ENCODE measurements at places on chromosomes 4 and X.

- no peak for DNase-seq
Observed at GRCh38 chrX:130155564-130155963, 10.1 kb downstream of the AIFM1 start.

- no peak for DNase-seq
Observed at GRCh38 chrX:133574716-133575115, 159.4 kb upstream of the GPC4 start.

- no peak for DNase-seq
Observed at GRCh38 chr4:159206427-159206871, 103.6 kb downstream of the RAPGEF2 start.

- DNase-seq: no peak
Observed at GRCh38 chr4:18100657-18101056, 79.1 kb upstream of the LCORL start.

DNA sequence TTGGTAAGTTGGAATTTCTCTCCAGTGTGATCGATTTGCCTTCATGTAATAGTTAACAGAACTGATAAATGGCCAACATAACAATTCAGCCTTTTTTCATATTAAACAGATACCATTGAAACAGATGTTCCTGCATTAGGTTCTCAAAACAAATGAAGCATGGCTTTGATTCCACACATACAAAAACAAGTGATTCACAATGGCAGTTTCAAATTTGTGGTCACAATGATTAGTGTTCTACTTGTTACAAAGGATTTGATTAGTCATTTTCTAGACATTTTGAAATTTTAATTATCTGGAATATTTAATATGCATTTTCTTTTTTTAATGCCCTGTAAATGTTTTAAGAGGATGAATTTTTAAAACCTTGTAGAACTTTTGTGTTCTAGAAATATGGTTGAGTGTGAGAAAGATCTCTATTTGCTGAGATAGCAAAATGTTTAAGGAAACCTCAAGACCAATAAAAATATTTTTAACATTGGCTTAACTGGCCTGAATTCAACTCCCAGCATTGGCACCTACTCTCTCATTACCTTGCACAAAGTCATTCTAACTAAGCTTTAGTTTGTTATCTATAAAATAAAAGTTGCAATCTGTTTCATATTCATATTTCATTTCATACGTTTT lies 18.9 kb upstream of the GLRA3 start:
- DNase-seq: no peak

GRCh38 chrX:153190381-153190780 lies 11.3 kb downstream of the MAGEA1 start:
- DNase-seq: no peak

DNA sequence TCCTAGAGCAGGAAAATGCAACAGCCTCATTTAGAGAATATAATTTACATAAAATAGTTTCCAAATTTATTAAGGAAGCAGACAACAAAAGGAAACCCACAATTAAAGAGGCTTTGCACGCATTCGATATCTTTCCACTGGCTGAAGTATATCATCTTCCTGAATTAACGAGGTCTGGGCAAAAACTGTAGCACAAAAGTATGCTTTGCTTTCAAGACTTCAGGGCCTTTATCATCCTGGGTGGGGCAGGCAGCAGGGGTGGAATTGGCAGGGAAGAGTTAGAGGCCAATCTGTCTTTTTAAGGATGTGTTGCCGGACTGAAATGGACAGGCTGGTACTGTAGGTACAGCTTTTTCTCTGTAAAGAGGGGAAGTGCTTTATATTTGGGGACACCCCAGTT lies 17.0 kb upstream of the STX18 start:
- DNase-seq: no peak

- no peak for DNase-seq
Observed at GRCh38 chr4:111618908-111619307, 526.3 kb upstream of the FAM241A start.

DNA sequence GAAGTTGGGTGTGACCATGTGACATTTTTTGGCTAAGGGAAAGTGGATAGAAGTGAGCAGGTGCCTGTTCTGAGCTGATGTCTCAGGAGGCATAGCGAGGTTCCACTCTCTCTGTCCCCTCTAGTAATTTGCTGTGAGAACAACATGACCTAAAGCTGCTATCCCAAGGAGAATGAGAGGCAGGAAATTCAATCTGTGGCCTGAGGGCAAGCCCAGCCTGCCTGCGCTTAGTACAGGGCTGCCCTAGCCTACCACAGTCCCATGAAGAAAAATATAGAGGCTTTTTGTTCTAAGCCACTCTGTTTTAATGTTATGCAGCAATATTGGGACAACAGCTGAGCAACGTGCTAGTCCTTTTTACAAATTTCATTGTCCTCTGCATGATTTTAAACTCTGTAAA lies 193.1 kb downstream of the LDB2 start:
- DNase-seq: no peak

- DNase-seq: no peak
Observed at GRCh38 chr4:118927974-118928373, 39.3 kb downstream of the SYNPO2 start.

DNA sequence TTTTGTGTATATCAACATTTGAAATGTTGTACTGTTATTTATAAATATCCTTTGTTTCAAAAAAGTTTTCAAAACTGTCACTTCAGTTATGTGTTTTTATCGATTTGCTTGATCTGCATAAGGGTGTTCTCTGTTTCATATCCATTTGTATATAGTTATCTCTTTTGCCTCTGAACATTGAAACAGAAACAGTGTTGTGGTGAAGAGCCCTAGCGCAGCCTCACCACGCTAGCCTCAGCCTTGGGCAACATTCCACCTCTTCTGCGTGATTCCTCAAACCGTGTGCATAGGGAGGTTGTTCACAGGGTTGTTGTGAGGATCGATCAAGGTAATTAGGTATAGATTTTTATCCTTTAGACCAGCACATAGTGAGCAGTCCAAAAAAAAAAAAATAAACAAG lies 287.0 kb upstream of the GALNT7 start:
- no peak for DNase-seq

DNA sequence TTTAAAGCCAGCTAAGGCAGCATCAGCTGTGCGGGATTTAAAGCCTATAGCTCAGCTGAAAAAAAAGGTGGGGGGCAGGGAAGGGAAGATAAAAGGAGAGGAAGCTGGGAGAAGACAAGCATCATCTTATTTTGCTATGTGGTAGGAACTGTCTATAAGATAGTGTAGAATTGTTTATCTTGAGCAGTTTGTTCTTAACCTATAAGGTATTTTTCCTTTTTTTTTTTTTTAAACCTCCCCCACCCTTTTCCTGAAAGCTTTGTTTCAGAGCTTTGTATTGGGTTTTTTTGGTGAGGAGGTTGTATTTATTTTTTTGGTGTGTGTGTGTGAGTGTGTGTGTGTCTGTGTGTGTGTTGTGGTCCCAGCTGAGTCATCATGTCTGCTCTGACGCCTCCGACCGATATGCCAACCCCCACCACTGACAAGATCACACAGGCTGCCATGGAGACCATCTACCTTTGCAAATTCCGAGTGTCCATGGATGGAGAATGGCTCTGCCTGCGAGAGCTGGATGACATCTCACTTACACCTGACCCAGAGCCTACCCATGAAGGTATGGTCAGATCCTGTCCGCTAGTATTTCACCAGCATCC lies 531 bp downstream of the RUFY3 start:
- no peak for DNase-seq

- DNase-seq: no peak
Observed at GRCh38 chr4:118177126-118177525, 142.8 kb downstream of the NDST3 start.

- DNase-seq: no peak
Observed at GRCh38 chrX:55648434-55648833, 25.2 kb downstream of the FOXR2 start.

DNA sequence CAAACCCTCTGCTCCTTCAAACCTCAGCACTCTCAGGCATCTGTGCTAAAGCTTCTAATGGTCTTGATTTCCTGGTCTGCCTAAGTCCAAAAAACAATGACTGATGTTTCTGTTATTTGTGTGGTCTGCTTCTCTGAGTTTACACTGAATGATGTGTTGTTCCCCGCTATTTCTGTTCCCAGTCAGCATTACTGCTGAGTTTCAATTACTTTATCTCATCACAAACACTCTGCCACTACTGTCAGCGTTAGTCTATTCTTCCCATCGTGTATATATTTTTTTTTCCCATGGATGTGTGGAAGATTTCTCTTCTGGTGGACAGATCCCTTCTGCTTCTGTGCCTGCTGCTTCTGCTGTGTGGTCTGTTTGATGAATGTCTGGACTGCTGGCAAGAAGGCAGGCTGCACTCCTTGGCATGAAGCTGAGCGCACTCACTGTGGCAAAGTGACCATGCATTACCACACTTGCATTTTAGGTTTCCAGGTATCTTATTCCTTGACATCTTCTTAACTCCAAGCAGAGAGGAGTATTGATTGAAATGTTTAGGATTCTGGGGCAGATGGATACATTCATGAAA lies 106.9 kb upstream of the PAQR3 start:
- no peak for DNase-seq

DNA sequence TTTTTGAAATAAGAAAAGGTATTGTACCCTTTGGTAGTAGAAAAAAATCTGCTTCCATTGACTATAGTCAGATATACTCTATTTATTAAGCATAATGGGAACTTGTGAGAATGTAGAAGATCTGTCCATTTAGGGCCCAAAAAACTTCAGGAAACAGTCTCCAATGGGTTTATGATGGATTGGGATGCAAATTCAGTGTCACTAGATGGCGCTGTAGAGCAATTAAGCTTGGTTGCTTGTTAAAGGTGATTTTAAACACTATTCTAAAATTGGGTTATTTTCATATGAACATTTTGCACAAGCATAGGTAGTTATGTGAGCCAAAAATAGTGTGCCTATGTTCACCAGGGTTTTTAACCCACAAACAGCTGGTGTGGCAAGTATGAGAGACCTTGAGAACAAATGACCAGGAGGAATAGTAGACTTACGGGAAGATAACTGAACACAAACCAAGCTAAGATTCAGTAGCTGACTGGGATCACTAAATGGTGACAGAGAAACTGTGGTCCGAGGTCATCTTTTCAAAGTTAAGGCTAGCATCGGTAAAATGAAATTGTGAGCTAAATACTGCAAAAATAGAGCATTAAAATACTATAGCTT lies 80.3 kb upstream of the LSM6 start:
- no peak for DNase-seq

DNA sequence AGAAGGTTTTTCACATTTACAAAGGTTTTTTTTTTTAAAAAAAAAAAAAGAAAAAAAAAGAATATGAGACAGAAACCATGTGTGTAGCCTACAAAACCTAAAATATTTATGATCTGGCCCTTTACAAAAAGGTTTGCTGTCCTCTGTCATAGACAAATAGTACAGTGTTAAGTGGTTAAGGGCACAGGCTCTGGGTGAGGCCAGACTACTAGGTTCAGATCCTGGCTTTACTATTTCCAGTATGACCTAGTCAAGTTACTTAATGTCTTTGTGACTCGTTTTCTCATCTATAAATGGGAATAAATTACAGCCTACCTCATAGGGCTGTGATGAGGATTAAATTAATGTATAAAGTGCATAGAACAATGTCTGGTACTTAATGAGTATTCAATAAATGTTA lies 56.5 kb downstream of the GAB1 start:
- DNase-seq: no peak

DNA sequence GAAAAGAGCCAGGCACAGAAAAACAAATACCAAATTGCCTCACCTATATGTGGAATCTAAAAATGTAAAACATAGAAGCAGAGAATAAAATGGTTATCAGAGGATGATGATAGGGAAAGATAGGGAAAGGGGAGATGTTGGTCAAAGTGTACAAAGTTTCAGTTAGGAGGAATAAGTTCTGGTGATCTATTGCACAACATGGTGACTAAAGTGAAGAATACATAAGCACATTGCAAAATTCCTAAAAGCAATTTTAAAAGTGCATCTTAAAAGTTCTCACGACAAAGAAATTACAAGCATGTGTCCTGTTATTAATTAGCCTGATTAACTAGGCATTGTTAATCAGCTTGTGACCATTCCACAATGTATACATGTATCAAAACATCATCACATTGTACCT lies 136.0 kb downstream of the GABRG1 start:
- DNase-seq: no peak

GRCh38 chrX:36957425-36958328 lies 50.5 kb upstream of the FAM47C start:
- DNase-seq: no peak

- DNase-seq: no peak
Observed at GRCh38 chr4:118743867-118744266, 58.7 kb downstream of the METTL14 start.

- DNase-seq: no peak
Observed at GRCh38 chr4:124535003-124535402, 177.5 kb downstream of the ANKRD50 start.

DNA sequence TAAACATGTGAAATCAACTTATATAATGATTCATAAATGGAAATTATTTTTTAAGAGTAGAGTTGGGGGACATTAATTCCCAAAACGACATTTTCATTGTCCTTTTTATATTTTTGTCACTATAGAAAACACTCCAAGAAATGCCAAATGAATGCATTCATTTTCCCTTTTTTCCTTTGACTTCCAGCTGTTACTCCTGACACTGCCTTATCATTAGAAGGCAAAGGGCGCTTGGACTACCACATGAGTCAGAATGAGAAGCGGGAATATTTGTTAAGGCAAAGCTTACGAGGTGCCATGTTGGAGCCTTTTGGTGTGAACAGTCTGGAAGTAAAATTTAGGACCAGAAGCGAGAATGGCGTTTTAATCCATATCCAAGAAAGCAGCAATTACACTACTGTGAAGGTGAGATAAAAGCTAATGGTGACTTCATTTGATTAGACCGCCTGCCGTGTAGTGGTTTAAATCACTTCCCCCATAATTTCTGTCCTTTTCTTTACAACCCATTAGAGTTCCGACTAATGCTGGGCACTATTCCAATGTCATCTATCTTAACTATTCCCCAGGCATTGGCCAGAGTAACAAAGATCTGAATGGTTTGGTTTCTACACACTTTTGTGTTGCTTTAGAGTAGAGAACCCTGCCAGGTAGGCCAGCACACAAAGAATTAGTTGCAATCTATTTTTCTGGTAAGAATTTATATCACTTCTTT lies 166.7 kb downstream of the FAT4 start:
- DNase-seq: no peak

GRCh38 chr4:8061573-8061972 lies 97.0 kb downstream of the ABLIM2 start:
- no peak for DNase-seq

- DNase-seq: no peak
Observed at GRCh38 chrX:30943984-30944383, 54.9 kb upstream of the TAB3 start.

- no peak for DNase-seq
Observed at GRCh38 chrX:71541210-71542022, 8.5 kb downstream of the OGT start.

GRCh38 chr4:99687120-99687519 lies 29.5 kb upstream of the C4orf54 start:
- DNase-seq: no peak

GRCh38 chr4:33427676-33428075 lies 2707.5 kb downstream of the PCDH7 start:
- DNase-seq: no peak

DNA sequence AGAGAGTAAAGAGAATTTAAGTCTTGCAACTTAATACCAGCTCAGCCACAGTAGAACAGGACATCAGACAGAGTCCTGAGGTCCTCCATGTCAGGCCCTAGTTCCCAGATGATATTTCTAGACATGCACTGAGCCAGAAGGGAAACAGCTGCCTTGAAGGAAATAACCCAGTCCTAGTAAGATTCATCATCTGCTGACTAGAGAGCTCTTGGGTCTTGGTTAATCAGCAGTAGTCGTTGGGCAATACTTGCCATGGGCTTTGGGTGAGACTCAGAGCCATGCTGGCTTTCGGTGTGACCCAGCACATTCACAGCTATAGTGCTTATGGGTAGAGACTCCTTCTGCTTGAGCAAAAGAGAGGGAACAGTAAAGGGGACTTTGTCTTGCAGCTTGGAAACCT lies 379.1 kb downstream of the AR start:
- no peak for DNase-seq

Data from stimulated activated CD8-positive, alpha-beta memory T cell treated with anti-CD3 and anti-CD28 coated beads, Interleukin-2, amount 100 ng/mL, for 1 hour (primary cell).